NCI-H1417 treated with DMSO at 0.1 percent for 48 hours (cell line): ENCODE measurements at places on chromosomes 6 and 20.

DNA sequence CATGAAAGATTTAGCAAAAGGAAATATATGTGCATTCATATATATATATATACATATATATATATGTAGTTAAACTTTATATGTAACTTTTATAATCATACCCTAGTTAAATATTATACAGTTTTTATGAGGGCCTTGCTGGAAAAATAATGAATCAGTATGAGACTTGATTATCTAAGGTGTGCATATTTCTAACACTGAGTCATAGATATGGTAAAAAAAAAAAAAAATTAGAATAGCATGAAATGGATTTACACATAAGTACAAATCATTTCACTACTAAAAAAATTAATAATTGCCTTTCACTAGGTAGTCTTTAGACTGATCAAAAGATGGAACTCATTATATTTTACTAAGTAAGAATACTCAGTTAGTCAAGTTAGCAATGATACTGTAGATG, 51.3 kb upstream of the DST start:
- no peak for DNase-seq

DNA sequence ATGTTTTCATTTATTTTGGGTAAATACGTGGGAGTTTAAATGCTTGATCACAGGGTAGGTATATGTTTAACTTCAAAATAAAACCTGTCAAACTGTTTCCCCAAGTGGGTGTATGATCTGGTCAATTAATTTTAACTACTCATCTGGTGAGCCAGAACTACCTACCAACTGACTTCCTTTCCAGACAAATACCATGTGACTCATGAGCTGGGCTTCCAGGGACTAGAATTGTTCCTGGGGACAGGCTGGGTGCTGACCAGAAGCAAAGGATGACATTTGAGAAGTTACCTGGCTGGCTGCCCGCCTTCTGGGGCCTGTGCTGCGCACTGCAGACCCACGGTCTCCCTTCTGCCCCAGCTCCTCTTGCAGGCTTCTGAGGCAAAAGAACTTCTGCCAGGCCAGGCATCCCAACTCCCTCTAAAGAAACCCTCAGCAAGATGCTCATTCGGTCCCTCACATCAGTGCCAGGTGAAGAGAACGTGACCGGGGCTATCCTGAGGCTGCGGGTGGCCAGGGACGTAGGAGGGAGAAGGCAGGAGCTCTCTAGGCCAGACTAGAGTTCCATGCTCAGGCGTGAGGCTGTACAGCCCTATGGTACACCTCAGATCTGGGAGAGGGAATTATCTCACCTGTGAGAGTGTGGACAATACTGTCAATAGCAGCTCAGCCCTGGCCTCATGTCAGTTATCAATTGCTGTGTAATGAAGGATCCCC, 103.6 kb downstream of the JPH2 start:
- no peak for DNase-seq

GRCh38 chr20:11426948-11427347, 490.7 kb upstream of the BTBD3 start:
- no peak for DNase-seq

DNA sequence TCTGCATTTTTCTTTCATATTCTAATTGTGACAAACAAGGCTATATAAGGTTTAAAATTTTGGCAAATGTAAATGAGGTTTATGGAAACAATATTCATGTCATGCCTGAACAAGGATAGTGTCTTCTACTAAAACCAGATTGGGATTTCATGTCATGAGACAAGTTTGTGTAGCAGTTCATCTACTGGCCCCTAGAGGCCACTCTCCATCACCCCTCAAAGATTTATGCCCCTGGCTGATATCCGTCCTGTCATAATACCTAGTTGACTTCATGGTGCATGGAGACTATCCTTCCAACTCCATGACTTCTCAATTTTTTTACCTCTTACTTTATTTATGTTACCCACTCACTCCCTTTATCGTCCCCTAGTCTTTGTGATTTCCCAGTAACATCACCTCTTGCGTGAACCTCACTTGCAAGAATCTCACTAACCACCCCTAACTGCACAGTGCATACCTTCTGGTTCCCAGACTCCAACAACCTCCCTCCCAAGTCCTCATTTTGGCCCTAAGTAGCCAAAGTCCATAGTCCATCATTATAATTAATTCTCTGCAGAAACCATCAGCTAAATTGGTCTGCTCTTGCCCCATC, 179.8 kb downstream of the TASP1 start:
- no peak for DNase-seq

DNA sequence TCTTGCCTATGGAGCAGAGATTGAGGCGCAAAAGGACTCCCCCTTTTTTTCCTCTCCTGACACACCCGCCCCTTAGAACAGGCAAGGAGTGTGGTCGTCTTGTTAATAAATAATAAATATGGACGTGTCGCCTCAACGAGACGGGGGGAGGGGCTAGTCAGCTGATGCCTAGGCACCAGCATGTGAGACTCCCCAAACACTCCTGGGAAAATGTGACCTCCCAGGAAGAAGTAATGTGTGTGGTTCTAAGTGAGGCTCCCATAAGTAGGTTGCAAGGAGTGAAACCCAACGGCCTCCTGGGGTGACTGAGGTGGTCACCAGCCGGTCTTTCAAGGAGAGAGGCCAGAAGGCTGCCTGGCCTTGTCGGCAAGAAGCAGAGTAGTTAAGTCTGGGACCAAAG, 1.1 kb upstream of the FAXC start:
- DNase-seq: no peak

DNA sequence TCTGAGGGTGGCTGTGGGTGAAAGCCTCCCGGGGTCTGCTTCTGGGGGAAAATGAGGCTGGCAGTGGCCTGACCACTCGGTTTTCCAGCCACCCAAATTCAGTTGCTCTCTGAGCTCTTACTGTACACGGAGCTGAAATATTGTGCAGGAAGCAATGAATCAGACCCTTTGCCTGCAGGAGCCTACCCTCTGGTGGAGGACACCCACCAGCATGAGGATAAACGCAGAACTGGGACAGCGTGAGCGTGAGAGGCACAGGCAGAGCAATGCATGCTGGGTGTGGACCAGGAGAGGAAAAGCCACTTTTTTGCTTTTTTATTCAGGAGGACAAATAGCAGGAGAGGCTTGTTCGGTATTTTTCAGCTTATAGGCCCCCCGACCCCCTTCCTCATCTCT, 298.0 kb downstream of the QKI start:
- no peak for DNase-seq

DNA sequence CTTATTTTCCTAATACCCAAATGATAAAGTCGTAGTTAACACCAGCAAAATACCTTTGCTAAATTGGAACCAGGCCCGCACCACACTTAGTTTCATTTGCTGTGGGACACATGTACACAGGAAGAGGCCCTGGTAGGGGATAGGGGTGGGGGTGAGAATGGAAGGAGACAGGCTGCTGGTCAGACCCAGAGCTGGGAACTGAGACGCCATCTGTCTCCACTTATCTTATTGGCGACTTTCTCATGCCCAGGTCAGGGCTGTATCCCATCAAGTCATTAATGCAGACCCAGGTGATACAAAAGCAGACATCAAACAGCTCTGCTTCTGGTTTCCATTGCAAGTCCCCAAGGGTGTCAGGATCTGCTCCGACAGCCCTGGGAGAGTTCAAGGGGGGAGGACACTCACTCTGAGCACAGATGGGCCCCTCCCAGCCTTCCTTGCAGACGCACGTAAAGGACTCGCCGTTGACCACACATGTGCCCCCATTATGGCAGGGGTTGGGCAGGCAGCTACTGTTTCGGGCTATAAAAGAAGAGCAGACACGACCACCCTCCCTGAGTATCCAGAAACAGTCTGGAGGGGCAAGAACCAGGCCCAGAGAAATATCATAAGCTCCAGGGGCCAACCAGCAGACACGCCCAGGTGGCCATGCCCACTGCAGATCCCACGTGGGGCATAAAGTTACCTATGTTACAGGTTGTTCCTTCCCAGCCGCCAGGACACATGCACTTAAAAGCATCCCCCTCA, 29.2 kb downstream of the JAG1 start:
- DNase-seq: no peak

GRCh38 chr6:165729307-165729936, 66.4 kb upstream of the PDE10A start:
- no peak for DNase-seq

DNA sequence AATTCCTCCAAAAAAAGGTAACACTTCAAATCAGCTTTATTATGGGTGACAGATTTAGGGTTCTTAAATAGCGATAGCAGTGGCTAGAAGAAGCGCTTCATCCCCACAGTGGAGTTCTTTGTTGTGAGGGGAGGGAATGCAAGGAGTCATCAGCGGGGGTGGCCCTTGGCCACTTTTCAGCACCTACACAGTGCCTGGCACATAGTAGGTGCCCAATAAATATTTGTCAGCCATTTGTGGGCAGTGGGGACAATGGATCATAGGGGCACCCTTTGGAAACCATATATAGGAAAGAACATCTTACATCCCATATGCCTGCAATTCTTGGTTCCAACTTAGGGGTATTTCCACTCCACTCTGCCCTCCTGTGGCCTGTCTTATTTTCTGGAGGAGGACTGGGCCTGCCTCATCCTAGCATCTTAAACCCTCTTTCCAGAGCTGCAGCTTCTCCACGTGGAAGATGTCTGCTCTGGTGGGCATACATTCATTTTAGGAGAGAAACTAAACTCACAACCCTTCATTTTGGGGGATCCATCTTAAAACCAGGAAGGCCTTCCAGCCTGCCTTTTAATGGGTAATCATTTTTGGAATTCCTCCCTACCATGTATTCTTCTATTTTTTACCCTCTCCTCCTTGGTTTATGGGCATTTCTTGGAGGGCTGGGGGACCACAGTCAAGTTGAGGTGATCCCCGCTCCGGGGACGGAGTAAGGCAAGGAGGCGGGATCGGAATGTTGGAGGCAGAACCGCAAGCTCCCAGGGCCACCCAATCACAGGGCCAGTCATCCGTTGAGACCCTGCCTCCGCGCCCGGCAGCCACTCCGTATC, 2.6 kb upstream of the GPSM3 start:
- DNase-seq: no peak

- DNase-seq: no peak
Measured at GRCh38 chr6:130893277-130893676, 66.1 kb downstream of the SMLR1 start.

- DNase-seq: no peak
Measured at GRCh38 chr6:112223070-112223861, 31.1 kb downstream of the LAMA4 start.
